ENCODE measurements at places on chromosomes 16 and 17.

DNA sequence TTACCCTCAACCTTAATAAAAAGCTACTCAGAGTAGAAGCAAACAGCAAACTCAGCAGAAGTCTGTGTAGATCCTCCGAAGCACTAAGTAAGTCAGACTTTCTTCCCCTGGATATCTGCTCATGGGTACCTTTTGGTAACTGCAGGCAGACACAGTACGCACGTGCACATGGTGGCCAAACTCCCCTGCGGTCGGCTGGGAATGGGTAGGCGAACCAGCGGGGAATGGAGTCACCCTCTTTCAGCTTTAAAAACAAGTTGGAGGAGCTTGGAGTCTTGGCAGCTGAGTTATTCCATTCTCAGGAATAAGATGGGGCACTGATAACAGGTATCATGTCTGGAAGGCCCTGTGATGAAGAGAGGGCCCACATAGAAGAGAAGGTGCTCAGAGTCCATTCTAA is 16.3 kb downstream of the CYB561 start:
- DNase-seq: no peak

- DNase-seq: no peak
Observed at GRCh38 chr16:35733278-35733965, 2274.0 kb downstream of the TP53TG3F start.

DNA sequence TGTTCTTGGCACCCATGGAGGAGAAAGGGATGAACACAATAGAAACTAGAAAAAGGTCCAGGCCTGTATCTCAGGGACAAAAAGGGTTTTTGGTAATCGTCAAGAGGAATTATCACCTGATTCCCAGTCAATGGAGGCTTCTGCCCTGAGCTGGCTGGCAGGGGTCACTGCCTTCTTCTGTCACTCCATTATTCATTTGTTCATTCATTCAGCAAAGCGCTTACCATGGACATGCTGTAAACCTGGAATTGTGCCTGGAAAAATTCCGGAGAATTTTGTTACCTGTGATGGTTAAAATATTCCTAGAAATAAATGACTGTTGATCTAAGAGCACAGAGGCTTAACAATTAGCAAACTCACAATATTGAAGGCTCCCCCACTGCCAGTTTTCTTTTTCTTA is 212.3 kb downstream of the SHISA9 start:
- no peak for DNase-seq

- no peak for DNase-seq
Observed at GRCh38 chr16:83733301-83733700, 74.5 kb upstream of the HSBP1 start.

- no peak for DNase-seq
Observed at GRCh38 chr16:68310437-68310773, 341 bp downstream of the SLC7A6OS start.

GRCh38 chr16:819336-820043 is 19.0 kb upstream of the GNG13 start:
- DNase-seq: no peak

- no peak for DNase-seq
Observed at GRCh38 chr17:44977065-44977464, 9.0 kb upstream of the C1QL1 start.

DNA sequence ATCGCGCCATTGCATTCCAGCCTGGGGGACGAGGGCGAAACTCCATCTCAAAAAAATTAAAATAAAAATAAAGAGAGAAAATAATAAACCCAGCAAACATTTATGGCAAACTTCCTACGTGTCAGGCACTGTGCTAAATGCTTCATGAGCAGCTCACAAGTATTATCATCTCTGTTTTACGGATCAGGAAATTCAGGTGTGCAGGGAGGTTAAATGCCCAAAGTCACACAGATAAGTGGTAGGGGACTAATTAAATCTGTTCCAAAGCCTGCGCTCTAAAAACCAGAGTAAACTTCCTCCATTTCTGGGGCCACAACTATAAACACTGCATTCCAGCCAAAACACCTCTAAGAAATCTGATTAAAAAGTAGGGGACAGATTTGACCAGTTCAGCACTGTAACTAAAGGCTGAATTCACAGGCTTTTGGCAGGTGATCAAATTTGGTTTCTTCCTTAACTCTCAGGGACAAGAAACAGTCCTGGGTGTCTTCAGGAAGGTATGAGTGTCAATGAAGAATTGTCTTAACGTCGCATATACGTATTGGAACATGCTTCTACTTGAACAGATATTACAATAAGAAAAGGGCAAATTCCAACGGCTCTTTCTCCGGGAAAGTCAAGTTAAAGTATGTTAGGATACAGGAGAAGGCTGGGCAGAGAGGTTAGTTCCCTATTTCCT is 996 bp downstream of the STRADA start:
- DNase-seq: no peak

- no peak for DNase-seq
Observed at GRCh38 chr16:82082543-82083244, 47.6 kb downstream of the HSD17B2 start.

GRCh38 chr16:48124266-48124665 is 31.5 kb downstream of the ABCC12 start:
- no peak for DNase-seq

DNA sequence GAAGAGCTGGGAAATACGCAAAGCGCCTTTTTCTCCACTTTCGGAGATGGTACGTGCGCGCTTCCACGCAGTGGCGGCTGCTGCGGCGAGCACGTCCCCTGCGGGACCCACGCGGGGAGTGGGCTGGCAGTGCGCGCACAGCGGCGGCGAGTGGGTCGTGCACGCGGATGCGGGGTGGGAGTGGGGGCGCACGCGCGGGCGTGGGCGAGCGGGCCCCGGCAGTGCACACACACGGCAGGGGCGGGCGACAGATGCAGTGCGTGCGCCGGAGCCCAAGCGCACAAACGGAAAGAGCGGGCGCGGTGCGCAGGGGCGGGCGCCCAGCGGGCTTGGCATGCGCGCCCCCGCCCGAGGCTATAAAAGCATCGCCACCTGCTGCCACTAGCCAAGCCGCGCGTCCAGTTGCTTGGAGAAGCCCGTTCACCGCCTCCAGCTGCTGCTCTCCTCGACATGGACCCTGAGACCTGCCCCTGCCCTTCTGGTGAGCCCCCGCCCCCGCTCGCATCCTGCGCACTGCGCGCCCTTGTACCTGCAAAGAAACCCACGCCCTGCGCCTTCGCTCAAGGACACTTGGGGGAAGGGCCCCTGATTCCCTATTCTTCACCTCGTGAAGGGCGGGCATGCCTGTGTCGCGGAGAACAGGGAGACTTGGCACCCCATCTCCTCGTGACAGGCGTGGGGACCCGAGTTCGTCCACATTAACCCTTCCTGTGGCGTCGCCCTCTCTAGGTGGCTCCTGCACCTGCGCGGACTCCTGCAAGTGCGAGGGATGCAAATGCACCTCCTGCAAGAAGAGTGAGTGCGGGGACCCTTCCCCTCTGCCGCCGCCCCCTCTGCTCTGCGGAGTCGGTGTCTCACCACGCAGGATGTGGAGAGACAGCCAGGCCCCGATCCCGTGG is at the start of gene MT3:
TSS of gene MT3 (plus strand) at position 388 of the 899 bp plus-strand sequence. CDS start at position 451, 63 bp downstream.
- DNase-seq: no peak

DNA sequence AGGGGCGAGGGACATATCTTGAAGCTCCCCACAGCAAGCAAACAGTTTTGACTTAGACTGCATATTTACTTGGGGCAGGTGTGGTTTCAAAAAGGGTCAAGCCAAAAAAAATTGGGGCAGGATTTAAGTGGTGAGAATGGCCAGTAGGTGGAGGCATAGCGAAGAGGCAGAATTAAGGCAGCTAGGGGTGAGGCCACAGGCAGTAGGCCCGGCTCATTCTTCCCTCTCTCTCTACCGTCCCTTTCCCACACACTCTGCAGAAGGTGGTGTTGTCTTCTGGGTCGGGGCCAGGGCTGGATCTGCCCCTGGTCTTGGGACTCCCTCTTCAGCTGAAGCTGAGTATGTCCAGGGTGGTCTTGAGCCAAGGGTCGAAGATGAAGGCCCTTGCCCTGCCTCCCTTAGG is 2.6 kb downstream of the SHBG start:
- DNase-seq: peak; percentile 24

DNA sequence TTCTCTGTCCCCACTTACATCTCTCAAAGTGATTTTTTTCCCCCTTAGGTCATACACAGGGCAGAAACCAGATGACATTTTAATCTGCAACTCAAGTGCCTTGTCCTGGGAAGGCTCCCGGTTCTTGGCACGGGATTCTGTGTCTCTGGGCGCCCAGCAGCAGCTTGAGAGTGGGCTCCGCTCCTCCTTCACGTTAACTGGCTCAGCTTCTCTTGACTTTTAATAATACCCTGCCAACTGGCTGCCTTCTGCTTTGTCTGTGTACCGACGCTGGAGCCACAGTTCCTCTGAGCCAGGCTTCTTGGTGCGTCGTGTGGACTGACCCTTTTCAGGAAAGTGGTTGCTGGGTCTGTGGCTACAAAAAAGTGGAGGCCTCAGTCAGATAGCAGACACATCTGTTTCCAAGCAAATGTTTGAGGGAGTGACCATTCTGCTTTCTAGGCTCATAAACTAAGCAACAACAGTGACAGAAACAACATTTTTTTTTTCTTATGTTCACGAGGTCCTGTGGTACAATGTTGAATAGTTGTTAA is 64.9 kb downstream of the IRF8 start:
- no peak for DNase-seq

- no peak for DNase-seq
Observed at GRCh38 chr16:88453217-88453531, at the start of gene ZFPM1. Gene ZFPM1, plus strand, starts transcription at chr16:88453280. Its CDS starts 359 bp downstream, at chr16:88453639.

GRCh38 chr17:36623281-36623680 is 21.9 kb downstream of the MRM1 start:
- no peak for DNase-seq

DNA sequence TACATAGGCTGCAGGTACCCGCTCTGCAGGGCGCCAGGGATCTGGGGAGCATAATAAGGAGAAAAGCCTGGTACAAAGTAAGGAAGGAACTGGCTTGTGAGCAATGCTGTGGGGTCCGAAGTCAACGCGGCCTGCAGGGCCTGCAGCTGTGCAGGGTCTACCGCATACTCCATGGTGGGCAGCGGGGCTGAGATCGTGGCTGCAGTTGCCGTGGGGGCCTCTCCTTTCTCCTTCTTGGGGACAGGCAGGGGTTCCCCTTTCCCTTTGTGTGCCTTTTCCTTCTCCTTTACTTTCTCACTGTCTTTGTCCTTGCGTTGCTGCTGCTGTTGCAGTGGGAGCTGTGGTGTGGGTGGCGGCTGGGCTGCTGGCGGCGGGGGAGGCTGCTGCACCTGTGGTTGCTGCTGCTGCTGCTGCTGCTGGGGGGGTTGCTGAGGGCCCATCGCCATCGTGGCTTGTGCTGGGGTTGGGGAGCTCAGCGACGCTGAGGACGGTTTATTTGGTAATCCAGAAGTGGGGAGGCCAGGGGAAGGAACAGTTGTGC is 259.6 kb downstream of the ZFHX3 start:
- DNase-seq: no peak

DNA sequence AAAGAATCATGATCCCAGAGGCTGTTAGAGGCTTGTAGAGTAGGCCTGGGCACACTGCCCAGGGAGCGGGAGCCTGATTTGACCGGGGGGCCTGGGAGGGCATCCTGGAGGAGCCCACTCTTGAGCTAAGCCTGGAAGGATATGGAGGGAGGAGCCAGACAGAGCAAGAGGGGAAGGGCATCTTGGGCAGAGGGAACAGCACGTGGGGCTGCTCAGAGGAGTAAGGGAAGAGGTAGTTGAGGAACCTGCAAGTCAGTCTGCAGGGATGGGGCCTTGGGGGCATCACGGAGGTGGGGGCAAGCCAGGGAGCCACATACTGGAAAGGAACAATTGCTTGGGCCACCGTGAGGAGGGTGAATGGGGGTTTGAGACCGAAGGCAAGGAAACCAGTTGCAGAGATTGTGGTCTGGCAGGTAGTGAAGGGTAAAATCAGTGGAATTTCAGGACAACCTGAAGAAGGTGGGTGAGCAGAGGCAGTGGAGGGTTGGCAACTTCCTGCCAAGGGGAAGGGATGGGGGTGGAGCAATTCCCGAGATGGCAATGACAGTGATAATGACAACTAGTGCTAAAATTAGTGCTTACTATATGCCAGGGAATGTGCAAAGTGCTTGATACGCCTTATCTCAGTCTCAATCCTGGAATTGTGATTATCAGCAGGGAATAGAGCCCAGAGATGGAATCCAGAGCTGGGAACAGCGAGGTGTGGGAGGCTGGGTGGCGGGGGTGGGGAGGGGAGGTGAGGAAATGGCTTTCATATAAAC is 9.7 kb upstream of the RAI1 start:
- no peak for DNase-seq

GRCh38 chr17:4272213-4272971 is 8.6 kb upstream of the ANKFY1 start:
- no peak for DNase-seq

DNA sequence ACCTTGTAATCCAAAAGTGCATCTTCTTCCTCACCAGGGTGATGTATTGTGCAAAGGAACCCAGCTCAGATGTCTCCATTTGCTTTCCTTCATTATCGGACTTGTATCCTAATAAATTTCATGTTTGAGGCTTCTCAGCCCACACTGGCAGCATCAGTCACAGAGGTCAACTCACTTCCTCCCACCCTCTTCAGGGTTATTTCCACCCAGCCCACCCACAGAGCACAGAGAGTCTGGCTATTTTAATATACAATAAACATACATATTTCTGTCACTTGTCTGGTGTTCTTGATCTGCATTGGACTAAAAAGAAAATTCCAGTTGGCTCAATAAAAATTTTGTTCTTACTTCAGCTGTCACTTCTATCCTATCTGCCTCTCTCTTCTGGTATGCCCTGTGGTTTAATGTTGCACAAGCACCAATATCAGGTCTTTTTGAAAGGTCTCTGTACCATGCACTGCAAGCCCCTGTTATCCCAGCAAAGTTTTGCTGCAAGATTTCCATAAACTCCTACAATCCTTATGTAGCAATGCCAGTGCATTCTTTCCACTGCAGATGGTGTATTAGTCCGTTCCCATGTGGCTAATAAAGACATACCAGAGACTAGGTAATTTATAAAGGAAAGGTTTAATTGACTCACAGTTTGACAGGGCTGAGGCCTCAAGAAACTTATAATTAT is 201.8 kb downstream of the CDH11 start:
- DNase-seq: no peak

DNA sequence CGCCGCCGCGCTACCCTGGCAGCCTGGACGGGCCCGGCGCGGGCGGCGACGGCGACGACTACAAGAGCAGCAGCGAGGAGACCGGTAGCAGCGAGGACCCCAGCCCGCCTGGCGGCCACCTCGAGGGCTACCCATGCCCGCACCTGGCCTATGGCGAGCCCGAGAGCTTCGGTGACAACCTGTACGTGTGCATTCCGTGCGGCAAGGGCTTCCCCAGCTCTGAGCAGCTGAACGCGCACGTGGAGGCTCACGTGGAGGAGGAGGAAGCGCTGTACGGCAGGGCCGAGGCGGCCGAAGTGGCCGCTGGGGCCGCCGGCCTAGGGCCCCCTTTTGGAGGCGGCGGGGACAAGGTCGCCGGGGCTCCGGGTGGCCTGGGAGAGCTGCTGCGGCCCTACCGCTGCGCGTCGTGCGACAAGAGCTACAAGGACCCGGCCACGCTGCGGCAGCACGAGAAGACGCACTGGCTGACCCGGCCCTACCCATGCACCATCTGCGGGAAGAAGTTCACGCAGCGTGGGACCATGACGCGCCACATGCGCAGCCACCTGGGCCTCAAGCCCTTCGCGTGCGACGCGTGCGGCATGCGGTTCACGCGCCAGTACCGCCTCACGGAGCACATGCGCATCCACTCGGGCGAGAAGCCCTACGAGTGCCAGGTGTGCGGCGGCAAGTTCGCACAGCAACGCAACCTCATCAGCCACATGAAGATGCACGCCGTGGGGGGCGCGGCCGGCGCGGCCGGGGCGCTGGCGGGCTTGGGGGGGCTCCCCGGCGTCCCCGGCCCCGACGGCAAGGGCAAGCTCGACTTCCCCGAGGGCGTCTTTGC is 3.1 kb downstream of the HIC1 start:
- DNase-seq: no peak

All from AG09319 (cell line).